Smooth muscle cell of bladder (primary cell): ENCODE measurements at places on chromosomes 13 and 19. TPM values are rescaled to one million over a fixed set of nuclear protein-coding genes. Genes with fewer than 3 reads are reported as not detected.

The PLEKHA4 gene
- total RNA-seq: 6.5 and 10.6 TPM in 2 replicates

The ZNF793 gene
- 1.1 and 1.8 TPM in 2 replicates for total RNA-seq

The PRKCG gene
- total RNA-seq: 0.14 TPM in 1 of 2 replicates, not detected in the other

The ZNF468 gene
- total RNA-seq: 29.7 and 30.0 TPM in 2 replicates

The ELF1 gene
- total RNA-seq: 19.3 and 27.2 TPM in 2 replicates

The PTGIR gene
- total RNA-seq: 2.3 and 3.0 TPM in 2 replicates

The CKM gene
- under 0.01 TPM in 1 of 2 replicates, not detected in the other for total RNA-seq

The CDC37 gene
- 188 and 194 TPM in 2 replicates for total RNA-seq

The ATP1A3 gene
- total RNA-seq: under 0.01 and 0.09 TPM in 2 replicates

The ZNF180 gene
- total RNA-seq: 5.7 and 7.1 TPM in 2 replicates
